ENCODE measurements at places on chromosomes 7 and 10. TPM values are rescaled to one million over a fixed set of nuclear protein-coding genes. Genes with fewer than 3 reads are reported as not detected.

DNA sequence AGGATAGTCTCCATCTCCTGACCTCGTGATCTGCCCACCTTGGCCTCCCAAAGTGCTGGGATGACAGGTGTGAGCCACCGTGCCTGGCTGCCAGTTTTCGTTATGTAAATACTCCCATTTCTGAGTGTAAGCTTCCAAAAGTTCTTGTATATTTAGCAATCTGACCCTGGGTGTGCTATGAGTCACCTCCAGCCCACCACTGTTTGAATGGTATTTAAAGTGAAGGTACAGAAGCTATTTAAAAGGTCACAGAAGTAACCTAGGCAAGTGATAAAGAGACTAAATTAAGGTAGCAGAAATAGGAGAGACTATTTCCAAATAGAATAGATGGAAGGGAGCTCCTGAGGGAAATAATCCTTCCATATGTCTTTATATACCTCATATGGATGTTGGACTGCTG lies 3.9 kb upstream of the ANKRD7 start:
- no peak overlapping the region for H3K4me3 ChIP-seq
- H3K4me1 ChIP-seq = no peaks in the 10 kb centered on the region
- no peak for DNase-seq
- H3K27ac ChIP-seq = no peak overlapping the region
- H3K36me3 ChIP-seq = no peaks in the 10 kb centered on the region
- no peaks in the 10 kb centered on the region for H3K27me3 ChIP-seq

GRCh38 chr10:78620985-78621799 lies 447.6 kb upstream of the ZMIZ1 start:
- no peak for DNase-seq
- no peak overlapping the region for H3K27ac ChIP-seq
- no peaks in the 10 kb centered on the region for H3K27me3 ChIP-seq
- H3K36me3 ChIP-seq = no peaks in the 10 kb centered on the region

GRCh38 chr10:120942806-120943413 lies 91.7 kb downstream of the WDR11 start:
- peaks cover 4% of the 10 kb centered on the region for H3K4me1 ChIP-seq
- H3K36me3 ChIP-seq = no peaks in the 10 kb centered on the region
- H3K27ac ChIP-seq = no peak overlapping the region
- no peaks in the 10 kb centered on the region for H3K27me3 ChIP-seq

DNA sequence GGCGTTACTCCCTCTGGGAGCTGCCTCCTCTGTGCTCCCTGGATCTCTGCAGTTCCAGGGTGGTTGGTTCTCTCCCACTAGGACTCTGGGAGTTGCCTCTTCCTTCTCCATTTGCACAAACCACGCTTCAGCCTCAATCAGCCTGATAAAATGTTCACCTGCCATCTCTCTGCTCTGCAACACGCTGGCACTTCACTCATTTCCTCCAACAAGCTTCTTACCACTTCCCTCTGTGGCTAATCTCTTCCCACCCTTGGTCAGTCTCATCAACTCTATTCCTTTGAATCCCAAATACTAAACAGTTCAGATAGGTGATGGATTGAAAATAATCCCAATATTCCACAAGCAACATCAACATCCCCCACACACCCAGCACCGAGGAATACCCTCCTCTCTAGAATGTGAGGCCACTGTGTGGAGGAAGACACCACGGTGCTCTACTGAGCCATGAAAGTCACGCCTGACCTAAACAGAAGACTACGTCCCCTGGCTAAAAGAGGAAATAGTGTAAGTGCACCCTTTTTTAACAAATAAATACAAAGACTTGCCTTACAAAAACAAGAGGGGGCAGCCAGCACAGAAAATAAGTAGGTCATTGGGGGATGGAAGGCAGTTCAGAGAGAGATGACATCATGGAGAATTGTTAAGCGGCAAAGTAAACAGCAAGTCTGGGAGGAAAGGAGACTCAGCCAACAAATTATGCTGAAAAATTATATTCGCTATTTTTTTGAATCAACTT lies 1.9 kb upstream of the FAM170B start:
- H3K4me3 ChIP-seq = no peak overlapping the region
- peaks cover 13% of the 10 kb centered on the region for H3K4me1 ChIP-seq
- no peaks in the 10 kb centered on the region for H3K36me3 ChIP-seq
- H3K27ac ChIP-seq = no peak overlapping the region
- no peak for DNase-seq

- DNase-seq = no peak
- H3K4me3 ChIP-seq = no peak overlapping the region
- H3K4me1 ChIP-seq = no peaks in the 10 kb centered on the region
- H3K36me3 ChIP-seq = no peaks in the 10 kb centered on the region
Observed at GRCh38 chr10:98567391-98568133, 120.8 kb upstream of the HPS1 start.

DNA sequence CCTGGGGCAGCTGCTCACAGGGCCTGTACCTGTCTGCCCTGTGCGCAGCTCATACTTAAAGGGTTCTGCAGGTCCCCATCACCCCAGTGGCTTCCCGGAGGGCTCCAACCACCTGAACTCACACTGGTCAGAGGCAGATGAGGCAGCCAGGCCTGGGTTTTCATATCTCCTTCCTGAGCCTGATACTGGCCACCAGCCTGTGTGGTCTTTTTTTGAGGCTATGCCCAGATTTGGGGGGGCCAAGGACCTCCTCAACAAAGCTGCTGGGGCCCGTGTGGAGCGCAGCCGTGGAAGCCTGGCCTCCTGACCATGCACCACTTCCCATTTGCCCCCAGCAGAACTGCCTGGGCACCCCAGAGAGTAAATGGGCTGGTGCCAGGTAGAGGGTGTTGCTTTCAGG lies 25.7 kb downstream of the PNLIPRP2 start:
- no peaks in the 10 kb centered on the region for H3K36me3 ChIP-seq
- no peak overlapping the region for H3K27ac ChIP-seq
- H3K27me3 ChIP-seq = no peaks in the 10 kb centered on the region

- no peak for DNase-seq
- H3K4me1 ChIP-seq = no peaks in the 10 kb centered on the region
- no peaks in the 10 kb centered on the region for H3K36me3 ChIP-seq
- no peaks in the 10 kb centered on the region for H3K27me3 ChIP-seq
Observed at GRCh38 chr10:130631142-130632096, 495.2 kb downstream of the GLRX3 start.

- no peak overlapping the region for H3K4me3 ChIP-seq
- no peak overlapping the region for H3K27ac ChIP-seq
- H3K36me3 ChIP-seq = no peaks in the 10 kb centered on the region
- no peaks in the 10 kb centered on the region for H3K27me3 ChIP-seq
Observed at GRCh38 chr7:55237156-55237893, 127.8 kb upstream of the LANCL2 start.

Gene MKI67
- total RNA-seq = 0.41 TPM

Gene MRLN
- total RNA-seq = not detected

Gene GPC2
- 1.8 TPM for total RNA-seq

Gene ASZ1
- total RNA-seq = not detected
